ENCODE measurements at places on chromosomes 4 and X.

DNA sequence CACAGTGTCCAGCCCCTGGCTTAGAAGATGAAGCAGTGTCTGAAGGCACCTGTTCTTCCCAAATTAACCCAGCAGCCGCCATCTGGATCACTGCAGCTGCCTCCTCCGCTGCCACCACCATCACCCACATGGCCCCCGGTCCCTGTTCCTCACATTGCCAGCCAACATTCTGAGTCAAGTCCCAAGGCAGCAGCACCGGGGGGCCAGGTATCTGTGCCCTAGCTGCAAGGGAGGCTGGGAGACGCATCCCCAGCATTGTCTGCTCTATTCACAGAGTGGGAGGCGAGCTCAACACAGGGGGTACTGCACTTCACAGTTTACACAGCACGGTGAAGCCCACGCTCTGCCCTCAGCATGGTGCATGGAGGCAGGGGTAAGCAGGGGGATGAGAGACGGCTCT lies 42.3 kb upstream of the MAN2B2 start:
- no peak for DNase-seq

- DNase-seq, result no peak
Measured at GRCh38 chr4:143403553-143403820, 66.8 kb downstream of the GAB1 start.

- no peak for DNase-seq
Measured at GRCh38 chrX:13803116-13803515, 13.8 kb downstream of the GPM6B start.

- no peak for DNase-seq
Measured at GRCh38 chr4:40550948-40551462, 78.7 kb downstream of the RBM47 start.

DNA sequence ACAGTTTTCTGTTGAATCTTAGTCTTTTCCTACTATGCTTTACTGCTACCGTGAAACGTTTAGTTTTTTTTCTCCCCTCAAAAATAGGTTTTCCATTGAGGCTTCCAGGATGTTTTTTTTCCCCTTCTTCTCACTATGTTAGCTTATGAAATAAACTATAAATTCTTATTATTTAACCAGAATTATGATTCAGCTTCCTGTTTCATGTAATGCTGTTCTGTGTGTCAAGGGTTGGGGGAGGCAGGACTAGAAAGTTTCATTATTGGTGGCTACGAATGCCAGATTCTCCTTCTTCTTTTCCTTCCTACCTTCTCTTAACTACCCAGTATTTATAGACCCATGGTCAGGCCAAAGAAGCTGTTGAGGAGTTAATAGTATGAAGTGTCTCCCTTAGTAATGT lies 11.8 kb downstream of the CLCN5 start:
- DNase-seq, result no peak

DNA sequence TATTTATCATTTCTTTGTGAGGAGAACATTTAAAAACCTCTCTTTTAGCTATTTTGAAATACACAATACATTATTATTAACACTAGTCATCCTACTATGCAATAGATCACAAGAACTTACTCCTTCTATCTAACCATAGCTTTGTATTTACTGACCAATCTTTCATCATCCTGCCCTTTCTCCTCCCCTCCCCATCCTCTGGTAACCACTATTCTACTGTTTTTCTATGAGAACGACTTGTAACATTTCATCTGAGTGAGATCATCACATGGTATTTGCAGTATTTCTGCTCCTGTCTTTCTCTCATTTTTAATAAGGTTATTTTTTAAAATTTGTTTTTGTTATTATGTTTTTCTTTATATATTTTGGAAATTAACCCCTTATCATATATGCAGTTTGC lies 331.8 kb downstream of the TEX13C start:
- DNase-seq, result no peak

GRCh38 chr4:47686294-47686872 lies 151.5 kb downstream of the CORIN start:
- no peak for DNase-seq

Data from right atrium auricular region (tissue), 2 donors.